ENCODE measurements at places on chromosomes 12 and 14. TPM values are rescaled to one million over a fixed set of nuclear protein-coding genes. Genes with fewer than 3 reads are reported as not detected.

- H3K4me1 ChIP-seq = no peaks in the 10 kb centered on the region
- peaks cover 9% of the 10 kb centered on the region for H3K27me3 ChIP-seq
- H3K4me3 ChIP-seq = no peak overlapping the region
- no peak for DNase-seq
- H3K27ac ChIP-seq = no peak overlapping the region
Observed at GRCh38 chr12:112980491-112981158, 2.3 kb downstream of the OAS2 start.

GRCh38 chr14:102759456-102760187, 17.6 kb upstream of the TRAF3 start:
- no peak overlapping the region for H3K27ac ChIP-seq
- no peaks in the 10 kb centered on the region for H3K4me1 ChIP-seq
- H3K27me3 ChIP-seq = peaks cover 3% of the 10 kb centered on the region
- no peaks in the 10 kb centered on the region for H3K36me3 ChIP-seq
- H3K4me3 ChIP-seq = no peak overlapping the region

DNA sequence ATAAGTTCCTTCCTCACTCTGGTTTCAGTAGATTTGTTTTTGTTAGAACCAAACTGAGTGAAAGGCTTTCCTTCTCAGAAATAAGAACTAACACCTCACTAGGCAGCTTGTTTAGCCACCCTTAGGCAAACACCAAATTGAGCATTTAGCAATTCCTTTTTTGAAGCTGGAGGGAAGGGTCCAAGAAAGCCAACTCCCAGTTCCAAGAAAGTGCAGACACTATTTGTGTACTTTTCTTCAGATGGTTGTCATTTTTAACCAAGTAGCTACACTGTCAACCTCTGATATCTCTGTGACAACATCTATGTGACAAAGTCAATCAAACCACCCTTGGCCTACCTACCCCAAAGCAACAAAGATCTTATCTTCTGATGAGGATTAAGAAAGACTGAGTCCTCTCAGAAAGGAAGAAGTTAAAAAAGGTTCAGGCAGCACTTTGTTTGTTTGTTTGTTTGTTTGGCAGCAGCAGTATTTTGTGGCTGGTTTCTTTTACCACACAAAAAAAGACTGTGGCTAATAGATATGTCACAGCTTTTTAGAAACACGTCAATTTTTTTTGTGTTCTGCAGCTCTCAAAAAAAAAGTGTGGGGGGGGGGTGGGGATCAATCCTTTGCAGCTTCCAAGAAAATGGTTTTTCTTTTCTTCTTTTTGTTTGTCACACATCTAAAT, 203.8 kb downstream of the CRADD start:
- H3K4me3 ChIP-seq = no peak overlapping the region
- no peaks in the 10 kb centered on the region for H3K27me3 ChIP-seq
- H3K36me3 ChIP-seq = peaks cover 4% of the 10 kb centered on the region
- peaks cover 23% of the 10 kb centered on the region for H3K4me1 ChIP-seq

DNA sequence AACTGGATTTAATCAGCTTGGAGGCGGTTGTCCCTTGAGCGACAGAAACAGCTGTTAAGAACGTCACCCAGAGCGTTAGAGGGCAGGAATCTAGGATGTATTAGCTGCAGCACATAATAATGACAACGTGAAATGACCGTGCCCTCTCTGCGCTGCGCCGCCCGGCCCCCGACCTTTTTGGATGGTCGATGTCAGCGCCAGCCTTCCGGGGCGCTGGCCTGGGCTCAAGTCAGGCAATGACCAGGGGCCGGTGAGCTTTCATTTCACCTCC, 427 bp upstream of the TMEM120B start:
- DNase-seq = no peak
- H3K4me1 ChIP-seq = peaks cover 34% of the 10 kb centered on the region
- peak overlapping the region; percentile 92 for H3K4me3 ChIP-seq
- peak overlapping the region; percentile 87 for H3K27ac ChIP-seq
- H3K36me3 ChIP-seq = peaks cover 2% of the 10 kb centered on the region

- H3K4me1 ChIP-seq = no peaks in the 10 kb centered on the region
- H3K36me3 ChIP-seq = no peaks in the 10 kb centered on the region
- H3K4me3 ChIP-seq = no peak overlapping the region
- peak; percentile 71 for DNase-seq
- H3K27me3 ChIP-seq = no peaks in the 10 kb centered on the region
Observed at GRCh38 chr14:72332871-72333270, 400.6 kb downstream of the RGS6 start.

DNA sequence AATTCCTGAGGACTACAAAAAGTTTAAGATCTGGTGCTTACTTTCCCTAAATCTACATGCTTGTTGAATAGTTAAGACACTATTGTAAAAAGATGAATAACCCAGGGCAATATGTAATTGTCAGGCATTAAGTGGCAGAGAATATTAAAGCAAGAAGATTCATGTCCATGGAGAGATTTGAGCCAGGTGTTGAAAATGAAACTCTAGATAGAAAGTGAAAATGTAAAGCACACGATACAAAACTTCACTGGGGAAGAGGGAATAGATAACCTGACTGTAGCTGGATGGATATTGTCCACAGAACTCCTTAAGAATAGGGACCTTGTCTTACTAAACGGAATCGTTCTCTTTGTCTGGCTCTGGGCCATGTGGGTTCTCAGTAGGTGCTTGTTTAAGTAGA, 5.0 kb downstream of the CAND1 start:
- H3K27ac ChIP-seq = peak overlapping the region; percentile 2
- no peaks in the 10 kb centered on the region for H3K27me3 ChIP-seq
- no peak for DNase-seq

- H3K36me3 ChIP-seq = peaks cover 22% of the 10 kb centered on the region
- DNase-seq = no peak
- H3K4me1 ChIP-seq = peaks cover 33% of the 10 kb centered on the region
- peak overlapping the region; percentile 61 for H3K27ac ChIP-seq
- no peaks in the 10 kb centered on the region for H3K27me3 ChIP-seq
- H3K4me3 ChIP-seq = no peak overlapping the region
Observed at GRCh38 chr14:71659159-71659558, 273.1 kb upstream of the RGS6 start.

GRCh38 chr12:80794551-80794950, 77.8 kb downstream of the MYF5 start:
- peak overlapping the region; percentile 4 for H3K27ac ChIP-seq
- no peak overlapping the region for H3K4me3 ChIP-seq
- H3K36me3 ChIP-seq = peaks cover 30% of the 10 kb centered on the region
- no peak for DNase-seq

GRCh38 chr12:42421844-42422779, 96.1 kb downstream of the PPHLN1 start:
- peak overlapping the region; percentile 86 for H3K27ac ChIP-seq
- DNase-seq = no peak
- H3K36me3 ChIP-seq = peaks cover 5% of the 10 kb centered on the region
- H3K4me1 ChIP-seq = peaks cover 47% of the 10 kb centered on the region

DNA sequence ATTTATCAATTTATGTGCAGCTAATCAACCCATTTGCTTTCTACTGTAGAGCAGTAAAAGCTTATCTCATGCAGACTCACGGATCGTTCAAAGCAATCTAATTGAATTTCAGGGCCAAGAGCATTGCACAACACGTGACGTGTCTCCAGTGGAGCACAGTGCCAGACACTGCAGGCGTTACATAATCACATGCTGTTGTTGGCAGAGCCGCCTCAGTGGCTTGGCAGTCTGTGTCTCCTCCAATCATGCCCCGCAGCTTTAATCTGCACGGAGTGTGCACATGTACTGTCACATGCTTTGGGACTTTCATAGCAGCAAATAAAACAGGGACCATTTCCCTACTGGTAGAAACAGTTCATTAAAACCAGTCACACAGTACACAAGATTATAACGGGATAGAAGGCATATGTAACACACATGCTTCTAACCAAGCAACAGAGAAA, 309.3 kb downstream of the ITPR2 start:
- H3K4me3 ChIP-seq = no peak overlapping the region
- peaks cover 2% of the 10 kb centered on the region for H3K36me3 ChIP-seq
- no peak overlapping the region for H3K27ac ChIP-seq
- DNase-seq = no peak
- no peaks in the 10 kb centered on the region for H3K27me3 ChIP-seq

PIWIL1 gene
- not detected for total RNA-seq

DPPA3 gene
- not detected for total RNA-seq

CAPS2 gene
- 5.3 TPM for total RNA-seq

STAT2 gene
- 334 TPM for total RNA-seq

KRT74 gene
- not detected for total RNA-seq

Measured in osteocyte (in vitro differentiated cells).